ENCODE measurements at places on chromosomes 5 and 9.

GRCh38 chr9:77649109-77649812, 1.1 kb upstream of the GNA14 start:
- no peak for DNase-seq

- no peak for DNase-seq
Observed at GRCh38 chr5:2257326-2258244, 374.9 kb upstream of the IRX4 start.

- peak; percentile 21 for DNase-seq
Observed at GRCh38 chr5:96896276-96896675, 20.0 kb downstream of the ERAP2 start.

DNA sequence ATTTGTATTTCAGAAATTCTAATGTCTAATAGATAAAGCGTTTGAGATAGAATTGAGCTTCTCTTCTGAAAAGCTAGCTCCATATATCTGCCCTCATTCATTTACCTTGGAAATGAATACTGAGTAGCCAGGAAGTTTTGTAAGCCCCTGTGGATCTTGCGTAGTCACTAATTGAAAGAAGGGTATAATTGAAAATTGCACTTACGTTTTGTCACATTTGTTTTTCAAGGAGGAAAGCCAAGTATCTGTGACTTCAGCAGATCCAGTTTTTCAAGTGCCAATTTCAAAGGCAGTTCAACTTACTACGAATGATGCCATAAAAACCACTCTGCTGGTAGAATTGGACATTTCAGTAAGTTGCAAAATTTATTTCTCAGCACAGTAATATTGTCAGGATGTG, 14.0 kb downstream of the MTRR start:
- DNase-seq = no peak

GRCh38 chr9:89374176-89374575, 55.9 kb downstream of the SECISBP2 start:
- DNase-seq = no peak

GRCh38 chr9:8114826-8115225, 315.2 kb upstream of the DMAC1 start:
- DNase-seq = no peak

GRCh38 chr5:78367318-78367991, 7.0 kb downstream of the SCAMP1 start:
- no peak for DNase-seq

- DNase-seq = no peak
Observed at GRCh38 chr5:52024359-52024758, 641.1 kb downstream of the ISL1 start.

DNA sequence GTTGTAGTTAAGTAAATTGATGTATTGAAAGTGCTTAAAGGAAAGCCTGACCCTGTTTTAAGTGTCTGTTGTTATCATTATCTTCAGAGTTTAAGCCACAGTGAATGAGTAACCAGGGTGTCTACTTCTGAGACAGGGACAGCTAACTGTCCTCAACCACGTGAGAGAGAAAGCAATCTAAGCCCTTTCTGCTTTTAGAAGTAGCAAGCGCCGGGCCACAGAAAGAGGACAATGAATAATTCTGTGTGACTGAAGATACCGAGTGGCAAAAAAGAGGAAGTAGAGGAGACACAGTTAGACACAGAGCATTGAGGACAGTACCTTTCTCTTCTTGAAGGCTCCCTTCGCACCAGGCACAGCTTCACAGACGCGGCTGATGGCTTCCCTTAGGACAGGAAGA, 86.3 kb downstream of the S1PR3 start:
- DNase-seq = no peak

DNA sequence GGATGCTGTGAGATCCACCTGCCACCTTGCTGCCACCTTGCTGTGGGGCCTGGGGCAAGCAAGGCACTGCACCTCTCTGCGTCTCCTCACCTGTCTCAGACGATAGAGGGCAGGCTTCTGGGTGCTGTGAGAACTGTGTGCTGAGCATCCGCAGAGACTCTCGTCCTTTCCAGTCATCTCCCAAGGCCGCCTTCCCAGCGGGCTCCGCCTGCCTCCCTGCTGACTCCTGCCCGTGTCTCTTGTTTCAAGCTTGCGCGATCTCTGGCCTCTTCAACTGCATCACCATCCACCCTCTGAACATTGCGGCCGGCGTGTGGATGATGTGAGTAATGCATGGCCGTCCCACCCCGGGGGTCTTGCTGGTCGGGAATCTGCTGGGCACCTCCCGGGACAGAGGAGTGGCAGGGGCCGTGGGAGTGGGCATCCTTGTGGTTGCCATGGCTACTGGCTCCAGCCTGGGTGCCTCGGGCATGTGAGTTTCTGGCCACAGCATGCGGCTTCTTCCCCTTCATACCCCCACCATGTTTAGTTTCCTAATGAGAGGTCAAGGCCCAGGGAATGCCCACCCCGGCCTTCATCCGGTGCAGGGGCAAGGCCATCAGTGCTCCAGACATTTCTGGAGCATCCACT, 3.6 kb downstream of the CACFD1 start:
- no peak for DNase-seq

DNA sequence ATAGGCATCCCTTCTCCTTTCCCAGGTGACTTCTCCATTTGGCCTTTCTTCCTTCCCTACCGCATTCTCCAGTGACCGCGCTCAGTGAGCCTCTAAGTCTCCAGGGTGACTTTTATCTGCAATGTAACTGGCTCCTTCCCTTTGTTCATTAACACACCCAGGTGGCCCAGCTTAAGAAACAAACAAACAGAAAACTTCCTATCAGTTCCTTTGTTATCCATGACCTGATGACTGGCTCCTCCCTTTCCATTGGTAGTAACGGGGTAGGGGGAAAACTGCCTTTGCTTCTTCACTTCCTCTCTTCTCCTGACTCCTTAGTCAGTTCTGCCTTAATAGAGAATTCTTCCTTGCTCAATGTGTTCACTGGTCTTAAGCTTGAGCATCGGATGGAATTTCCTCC, 7.0 kb upstream of the SH3GL2 start:
- DNase-seq = no peak

- no peak for DNase-seq
Observed at GRCh38 chr5:55994495-55994997, at the start of gene IL6ST. Gene IL6ST, minus strand, starts transcription at chr5:55994963. Its CDS starts 18,685 bp downstream, at chr5:55976278.

DNA sequence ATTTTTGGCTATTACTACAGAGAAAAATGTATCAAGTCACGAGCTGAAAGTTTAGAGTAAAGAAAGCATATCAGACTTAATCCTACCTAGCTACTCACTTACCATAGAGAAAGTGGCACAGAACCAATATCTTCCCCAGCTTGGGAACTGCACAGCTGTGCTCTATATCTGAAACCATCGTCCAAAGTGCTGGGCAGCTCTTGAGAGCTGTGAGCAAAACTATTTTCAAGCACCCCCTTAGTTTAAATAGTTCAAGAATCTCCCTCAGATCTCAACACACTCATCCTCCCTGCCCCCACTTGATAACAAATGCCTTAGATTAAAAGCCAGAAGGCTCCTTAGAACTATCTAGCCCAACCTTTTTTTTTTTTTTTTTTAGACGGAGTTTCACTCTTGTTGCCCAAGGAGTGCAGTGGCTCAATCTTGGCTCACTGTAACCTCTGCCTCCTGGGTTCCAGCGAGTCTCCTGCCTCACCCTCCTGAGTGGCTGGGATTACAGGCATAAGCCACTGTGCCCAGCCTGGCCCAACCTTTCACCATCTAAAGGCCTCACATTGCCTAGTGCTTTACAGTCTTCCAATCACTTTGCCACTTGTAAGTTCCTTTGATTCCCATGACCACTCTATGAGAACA, 94.2 kb upstream of the APC start:
- no peak for DNase-seq

- DNase-seq = no peak
Observed at GRCh38 chr9:114033397-114034103, 44.5 kb downstream of the AMBP start.

DNA sequence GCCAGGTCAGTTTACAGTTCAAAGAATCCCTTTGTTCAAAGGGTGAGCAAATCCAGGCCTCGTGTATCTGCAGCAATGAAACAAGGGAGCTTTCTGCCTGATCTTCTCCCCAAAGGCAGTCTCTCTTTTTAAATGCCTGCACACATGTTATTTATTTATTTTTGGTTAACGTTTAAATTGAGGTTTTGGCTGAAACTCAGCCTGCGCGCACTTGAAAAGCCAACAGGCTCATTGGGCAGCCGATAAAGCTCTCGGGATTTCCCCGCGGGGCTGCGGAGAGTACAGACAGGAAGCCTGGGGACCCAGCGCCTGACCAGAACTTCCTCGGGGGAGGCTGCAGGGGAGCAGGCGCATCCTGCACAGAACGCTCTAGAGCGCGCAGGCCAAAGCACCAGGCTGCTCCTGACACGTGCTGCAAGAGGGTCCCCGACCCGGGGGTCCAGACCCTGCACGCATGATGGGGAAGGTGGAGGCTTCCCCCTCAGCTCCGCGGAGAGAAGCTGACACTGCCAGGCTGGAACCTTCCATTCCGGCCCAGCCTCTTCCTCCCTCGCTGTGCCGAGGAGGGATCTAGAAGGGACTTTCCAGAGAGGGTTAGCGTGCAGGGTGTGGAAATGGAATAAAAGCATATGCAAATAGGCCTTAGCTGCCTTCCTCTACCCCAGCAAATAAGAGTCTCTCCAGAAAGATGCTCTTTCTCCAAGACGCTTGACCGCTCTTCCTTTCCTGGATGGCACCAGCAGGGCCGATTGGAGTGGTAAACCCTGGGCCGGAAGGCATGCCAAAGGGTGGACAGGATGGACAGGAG, 46.1 kb downstream of the PTTG1 start:
- DNase-seq = peak; percentile 69
